Posterior cingulate gyrus (tissue), 11 donors: ENCODE measurements at places on chromosomes 4 and X.

DNA sequence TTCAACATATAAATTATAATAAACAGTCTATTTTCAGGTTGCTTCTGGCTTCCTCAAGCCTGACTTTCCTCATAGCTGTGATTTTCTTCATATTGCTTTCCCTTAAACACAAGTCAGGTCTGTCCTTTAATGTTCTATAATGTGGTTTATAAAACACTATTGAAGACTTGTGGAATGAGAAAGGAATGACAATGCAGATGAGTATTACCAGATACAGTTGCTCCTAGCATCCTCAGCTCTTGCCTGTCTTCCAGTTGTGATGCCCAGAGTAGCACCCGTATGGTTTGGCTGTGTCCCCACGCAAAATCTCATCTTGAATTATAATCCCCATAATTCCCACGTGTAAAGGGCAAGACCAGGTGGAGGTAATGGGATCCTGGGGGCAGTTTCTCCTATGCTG lies 265.7 kb upstream of the BOD1L1 start:
- no peak for DNase-seq

GRCh38 chr4:7034262-7035081 lies 8.7 kb upstream of the TADA2B start:
- peak; percentile 85 for DNase-seq

GRCh38 chr4:181863856-181864255 lies 379.3 kb upstream of the TENM3 start:
- DNase-seq, result no peak

- DNase-seq, result no peak
Observed at GRCh38 chr4:162644346-162644745, 480.5 kb upstream of the FSTL5 start.

- no peak for DNase-seq
Observed at GRCh38 chr4:176217510-176217909, 22.1 kb upstream of the SPATA4 start.
